ENCODE measurements at places on chromosomes 4 and X.

DNA sequence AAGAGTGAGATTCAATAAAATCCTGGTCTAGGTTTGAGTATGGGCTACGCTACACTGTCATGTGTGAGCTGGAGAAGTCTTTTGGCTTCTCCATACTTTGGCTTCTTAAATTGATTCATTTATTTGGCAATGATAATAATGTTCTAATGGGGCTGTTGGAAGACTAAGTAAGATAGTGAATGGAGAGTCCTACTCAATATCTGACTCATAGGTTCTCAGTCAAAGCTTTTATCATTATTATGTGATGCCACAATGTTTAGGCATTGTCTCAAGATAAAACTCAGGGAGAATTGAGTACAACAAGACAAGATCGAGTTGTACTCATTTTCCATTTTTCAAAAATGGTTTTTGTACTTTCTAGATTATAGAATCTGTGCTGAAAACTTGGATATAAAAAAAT lies 92.5 kb upstream of the VEGFC start:
- no peak for DNase-seq

- DNase-seq, result no peak
These were observed 42.5 kb downstream of the HTRA3 start for GRCh38 chr4:8312069-8312445.

DNA sequence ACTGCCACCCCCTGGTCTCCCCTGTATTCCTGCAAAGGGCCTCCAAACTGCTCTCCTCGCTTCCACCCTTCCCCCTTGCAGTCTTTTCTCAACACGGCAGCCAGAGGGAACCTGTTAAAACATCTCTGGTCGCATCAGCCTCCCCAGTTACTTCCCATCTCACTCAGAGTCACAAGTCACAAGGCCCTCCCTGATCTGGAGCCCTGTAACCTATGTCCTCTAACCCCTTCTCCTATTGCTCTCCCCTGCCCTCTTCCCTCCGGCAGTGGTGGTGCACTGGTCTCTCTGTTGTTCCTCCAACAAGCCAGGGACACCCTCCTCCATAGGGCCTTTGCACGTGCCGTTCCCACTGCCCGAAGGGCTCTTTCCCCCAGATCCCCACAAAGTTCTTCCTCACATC lies 73.2 kb downstream of the SH3KBP1 start:
- DNase-seq, result no peak

DNA sequence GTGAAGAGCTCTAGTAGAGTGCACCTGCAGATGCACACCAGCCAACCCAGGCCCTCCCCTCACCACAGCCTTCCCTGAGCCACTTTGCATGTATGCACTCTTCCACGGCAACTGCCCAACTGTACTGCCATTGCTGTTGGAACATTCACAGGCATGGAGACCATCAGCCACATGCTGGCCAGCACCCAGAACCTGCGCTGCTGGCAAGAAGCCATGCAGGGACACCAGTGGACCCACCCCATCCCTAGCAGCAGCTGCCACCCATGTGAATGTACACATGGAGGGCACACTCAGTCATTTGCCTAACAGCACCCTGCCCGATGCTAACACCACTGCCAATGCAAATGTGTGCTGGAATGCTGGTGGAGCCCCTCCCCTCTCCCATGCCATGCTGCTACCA lies 35.6 kb downstream of the FAM47B start:
- DNase-seq, result no peak

- no peak for DNase-seq
These were observed 62.4 kb downstream of the NPFFR2 start for GRCh38 chr4:72094059-72094797.

- no peak for DNase-seq
These were observed 94.2 kb downstream of the CXCL13 start for GRCh38 chr4:77699731-77700210.

GRCh38 chr4:33482773-33483172 lies 2761.5 kb downstream of the ARAP2 start:
- no peak for DNase-seq

DNA sequence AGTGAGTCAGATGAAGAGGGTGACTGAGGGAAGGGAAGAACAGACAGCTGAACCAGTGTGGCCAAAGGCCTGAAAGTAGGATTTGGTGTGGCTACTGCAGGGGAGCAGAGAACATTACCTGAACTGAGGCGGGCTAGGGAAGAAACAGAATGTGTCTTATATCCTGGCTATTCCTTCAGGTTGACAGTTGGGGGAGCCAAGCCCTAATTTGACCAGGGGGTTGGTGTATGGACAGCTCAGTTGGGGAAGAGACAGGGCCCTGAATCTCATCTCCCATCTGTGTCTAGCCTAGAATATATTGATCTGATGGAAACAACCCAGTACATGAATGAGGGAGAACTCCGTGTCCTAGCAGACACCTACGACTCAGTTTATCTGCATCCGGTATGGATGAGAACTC lies 4.2 kb downstream of the HDAC6 start:
- no peak for DNase-seq

GRCh38 chr4:109610489-109610888 lies 50.4 kb downstream of the MCUB start:
- no peak for DNase-seq

DNA sequence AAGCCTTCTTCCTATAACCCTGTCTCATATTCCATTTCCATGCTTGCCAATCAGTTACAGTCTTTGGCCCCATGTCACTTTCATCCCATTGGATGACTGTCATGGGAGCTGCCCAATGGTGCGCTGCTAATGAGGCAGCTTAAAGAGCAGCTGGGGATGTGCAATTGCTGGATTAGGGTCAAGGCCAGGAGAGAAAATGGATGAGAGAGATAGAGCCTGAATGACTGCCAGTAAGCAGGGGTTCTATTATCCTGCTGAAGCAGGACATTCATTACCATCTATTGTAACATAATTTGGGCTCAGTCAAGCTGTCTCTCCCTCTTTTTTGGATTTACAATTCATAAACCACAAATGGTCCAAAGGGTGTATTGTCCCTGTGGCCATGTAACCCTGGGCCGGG lies 909.0 kb downstream of the CENPC start:
- no peak for DNase-seq

DNA sequence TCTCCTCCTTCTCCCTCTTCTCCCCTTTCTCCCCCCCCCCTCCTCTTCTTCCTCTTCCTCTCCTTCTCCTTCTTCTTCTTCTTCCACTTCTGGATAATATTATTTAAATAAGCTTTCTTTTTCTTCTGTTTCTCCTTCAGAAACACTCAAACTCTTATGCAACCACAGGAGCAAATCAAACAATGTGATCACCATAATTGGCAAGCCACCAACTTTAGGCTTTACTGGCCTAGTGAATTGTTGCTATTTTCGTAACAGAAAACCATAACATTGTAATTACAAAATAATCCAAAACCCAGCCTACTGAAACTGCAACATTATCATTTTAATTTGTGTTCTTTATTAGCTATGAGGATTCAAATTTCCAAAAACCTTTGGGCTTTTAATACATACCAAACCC lies 14.3 kb downstream of the DCAF8L1 start:
- DNase-seq, result no peak

GRCh38 chrX:56995271-56995994 lies at the start of gene SPIN3:
Gene SPIN3, minus strand, starts transcription at chrX:56995541. Its CDS starts 594 bp downstream, at chrX:56994947.
- DNase-seq, result peak; percentile 35

DNA sequence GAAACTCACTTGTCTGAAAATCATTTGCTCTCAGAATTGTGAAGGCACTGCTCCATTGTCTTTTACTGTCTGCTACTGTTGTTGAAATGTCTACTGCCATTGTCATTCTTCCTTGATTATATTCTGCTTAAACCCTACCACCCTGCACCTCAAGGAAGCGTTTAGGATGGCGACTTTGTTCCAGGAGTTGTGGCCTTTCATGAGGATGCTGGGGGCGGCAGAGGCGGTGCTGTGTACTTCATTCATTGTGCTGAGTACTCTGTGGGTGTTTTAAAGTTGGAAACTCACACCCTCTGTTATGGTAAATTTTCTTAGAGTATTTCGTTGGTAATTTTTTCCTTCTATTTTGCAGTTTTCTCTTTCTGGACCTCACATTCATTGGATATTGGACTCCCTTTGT lies 258.9 kb downstream of the TENM3 start:
- DNase-seq, result no peak

DNA sequence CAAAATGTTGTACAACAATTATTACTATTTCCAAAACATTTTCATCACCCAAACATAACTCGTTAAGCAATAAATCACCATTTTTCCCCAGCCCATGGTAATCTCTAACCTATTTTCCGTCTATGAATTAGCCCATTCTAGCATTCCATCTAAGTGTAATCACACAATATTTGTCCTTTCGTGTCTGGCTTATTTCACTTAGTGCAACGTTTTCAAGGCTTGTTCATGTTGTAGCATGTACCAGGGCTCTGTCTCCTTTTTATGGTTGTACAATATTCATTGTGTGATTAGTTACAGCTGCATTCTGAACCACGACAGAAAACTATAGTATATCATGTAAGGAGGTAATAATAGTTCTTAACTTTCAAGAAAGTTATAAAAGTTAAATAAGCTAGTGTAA lies 656.0 kb upstream of the HS3ST1 start:
- DNase-seq, result no peak

- no peak for DNase-seq
These were observed 15.0 kb downstream of the NKX3-2 start for GRCh38 chr4:13529128-13529919.

DNA sequence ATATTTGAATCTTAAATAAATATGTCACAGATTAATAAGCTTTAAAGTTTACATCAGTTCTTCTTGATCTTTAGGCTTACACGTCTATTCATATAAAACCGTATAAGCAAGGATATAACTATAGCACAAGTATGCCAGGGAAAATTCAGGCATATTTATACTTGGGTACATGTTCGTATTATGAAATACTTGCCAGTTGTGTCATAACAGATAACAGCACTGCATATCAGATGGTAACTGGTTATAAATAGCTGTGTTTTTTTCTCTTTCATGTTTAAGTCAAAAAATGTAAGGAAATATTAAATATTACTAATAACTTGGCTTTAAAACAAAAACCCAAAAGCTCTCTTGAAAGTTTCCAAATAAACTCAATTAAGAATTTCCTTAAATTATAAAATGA lies 17.5 kb downstream of the BRWD3 start:
- DNase-seq, result no peak

- DNase-seq, result no peak
These were observed 1.5 kb downstream of the TIFA start for GRCh38 chr4:112284166-112284565.

GRCh38 chr4:171629182-171629581 lies 184.0 kb upstream of the GALNTL6 start:
- DNase-seq, result no peak

DNA sequence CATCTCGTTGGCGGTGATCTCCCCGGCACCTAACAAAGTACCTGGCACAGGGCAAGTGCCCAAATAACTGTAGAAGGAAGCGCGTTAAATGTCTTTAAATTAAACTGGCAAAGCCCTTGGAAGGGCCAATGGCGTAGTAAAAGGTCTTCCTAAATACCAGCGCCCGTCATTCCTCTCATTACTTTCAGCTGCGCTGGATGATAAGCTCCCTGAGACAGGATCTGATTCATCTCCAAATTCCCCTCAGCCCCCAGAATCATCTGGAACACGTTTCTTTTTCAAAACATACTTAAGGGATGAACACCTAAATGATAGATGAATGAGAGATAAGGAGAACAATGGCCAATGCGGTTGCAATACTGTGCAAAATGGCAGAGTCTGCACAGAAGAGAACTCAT lies 95.1 kb downstream of the AFAP1 start:
- no peak for DNase-seq

- no peak for DNase-seq
These were observed 304.0 kb upstream of the PITX2 start for GRCh38 chr4:110926841-110927400.

DNA sequence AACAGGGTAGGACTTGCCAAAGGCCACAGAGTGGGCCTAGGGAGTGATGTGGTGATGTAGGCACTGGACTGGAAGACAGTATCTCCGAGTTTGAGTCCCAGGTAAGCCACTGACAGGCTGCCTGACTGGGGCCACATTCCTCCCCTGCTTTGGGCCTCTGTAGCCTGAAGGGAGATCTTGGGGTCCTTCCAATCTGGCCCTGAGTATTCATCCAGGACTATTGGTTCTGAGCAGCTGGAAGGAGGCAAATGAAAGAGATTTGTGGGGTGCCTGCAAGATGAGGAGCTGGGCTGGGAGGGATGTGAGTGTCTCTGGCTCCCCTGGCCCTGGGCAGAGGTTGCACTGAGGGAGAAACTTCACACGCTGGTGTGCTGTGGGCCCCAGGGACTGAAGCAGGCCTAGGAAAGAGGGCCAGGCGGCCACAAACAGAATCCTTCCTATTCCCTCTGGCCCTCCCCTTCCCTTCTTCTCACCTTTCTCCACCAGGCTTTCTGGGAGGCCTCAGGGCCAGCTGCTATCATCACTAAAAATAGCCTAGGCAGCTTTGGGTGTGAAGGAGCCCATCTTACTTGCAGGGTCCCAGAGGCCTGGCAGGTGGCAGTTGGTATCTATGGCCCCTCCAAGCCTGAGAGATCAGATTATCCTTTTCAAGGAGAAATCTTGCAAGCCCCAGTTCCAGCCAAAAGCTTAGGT lies 70.1 kb downstream of the PJA1 start:
- DNase-seq, result no peak

DNA sequence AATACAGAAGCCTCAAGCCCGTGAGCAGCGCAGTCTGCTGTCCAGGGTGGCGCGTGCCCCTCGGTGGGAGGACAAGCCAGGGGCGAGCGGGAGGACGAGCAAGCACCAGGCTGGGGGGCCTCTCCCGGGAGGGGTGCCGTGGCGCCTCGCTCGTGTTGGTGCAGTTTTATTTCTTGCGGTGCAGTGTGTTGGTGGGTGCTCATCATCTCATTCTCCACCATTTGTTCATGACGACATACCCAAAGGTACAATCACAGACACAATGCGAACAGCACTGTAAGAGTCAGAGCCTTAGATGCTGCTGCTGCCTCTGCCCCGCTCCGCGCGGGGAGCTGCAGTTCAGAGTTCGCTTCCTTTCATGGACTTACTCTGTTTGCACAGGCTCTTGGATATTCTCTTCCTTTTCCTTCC lies 30.3 kb downstream of the RGS12 start:
- DNase-seq, result no peak

- no peak for DNase-seq
These were observed 74.9 kb downstream of the NSG1 start for GRCh38 chr4:4461850-4462249.

GRCh38 chr4:108327642-108328382 lies 159.1 kb upstream of the LEF1 start:
- no peak for DNase-seq

- DNase-seq, result no peak
These were observed 70.5 kb downstream of the RELL1 start for GRCh38 chr4:37615720-37616063.

- no peak for DNase-seq
These were observed 47.5 kb downstream of the SPATA18 start for GRCh38 chr4:52098618-52099017.

DNA sequence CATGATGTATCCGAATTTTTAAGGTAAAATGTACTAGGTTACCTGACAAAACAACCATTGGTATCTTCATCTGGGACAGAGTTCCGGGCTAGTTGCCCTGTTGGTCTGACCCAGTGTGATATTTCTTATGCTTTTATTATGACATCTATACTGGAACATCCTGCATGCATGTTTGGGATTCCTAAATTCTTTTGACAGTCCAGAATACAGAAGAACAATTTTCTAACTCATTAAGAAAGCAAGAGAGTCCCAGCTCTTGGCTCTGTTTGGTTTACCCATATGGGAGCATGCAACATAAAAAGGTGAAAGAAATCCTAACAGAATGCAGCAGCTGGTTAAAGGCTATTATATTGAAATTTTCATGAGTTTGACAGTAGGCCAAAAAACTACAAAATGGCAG lies 247.7 kb upstream of the FTHL17 start:
- no peak for DNase-seq

Measured in stimulated activated CD4-positive, alpha-beta T cell treated with anti-CD3 and anti-CD28 coated beads, TNF-alpha, amount 100 ng/mL, for 1 hour (primary cell).